ENCODE measurements at places on chromosomes 2 and 18.

DNA sequence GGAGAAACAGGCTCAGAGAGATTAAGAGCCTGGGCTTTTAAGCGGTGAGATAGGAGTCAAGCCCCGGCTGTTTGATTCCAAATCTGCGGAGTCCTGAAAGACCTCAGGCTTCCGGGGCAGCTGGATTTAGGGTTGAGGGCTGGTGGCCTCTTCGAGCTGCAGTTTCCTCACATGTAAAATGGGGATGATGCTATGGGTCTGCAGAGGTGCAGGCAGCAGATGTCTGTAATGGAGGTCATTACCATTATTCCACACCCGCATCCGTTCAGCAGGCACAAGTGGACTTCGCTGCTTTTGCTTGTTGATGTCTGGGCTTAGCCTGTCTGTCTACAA, 175.6 kb upstream of the HS6ST1 start:
- no peak for DNase-seq

- no peak for DNase-seq
These were observed 26.3 kb downstream of the TUBB6 start for GRCh38 chr18:12334366-12334808.

- no peak for DNase-seq
These were observed 6.6 kb upstream of the GULP1 start for GRCh38 chr2:188285049-188285448.

- no peak for DNase-seq
These were observed 103.5 kb downstream of the TPO start for GRCh38 chr2:1516798-1517060.

DNA sequence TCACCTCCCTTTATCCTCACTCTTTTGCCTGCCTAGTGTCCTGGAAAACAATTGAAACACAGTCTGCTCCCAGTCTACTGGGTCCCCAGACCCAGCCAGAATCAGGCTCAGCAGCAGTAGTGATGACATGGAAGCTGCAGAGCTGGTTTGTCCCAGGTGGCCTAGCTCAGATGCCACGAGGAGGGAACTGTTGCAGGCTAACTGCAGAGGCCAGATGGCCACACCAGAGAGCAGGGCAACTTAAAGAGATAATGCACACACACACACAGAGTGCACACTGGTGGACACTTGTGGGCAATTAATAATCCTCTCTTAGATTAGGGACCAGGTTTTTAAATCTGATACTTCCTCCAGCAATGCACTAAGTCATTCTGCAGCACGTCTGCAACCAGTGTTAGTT, 42.4 kb downstream of the GYPC start:
- DNase-seq = no peak

GRCh38 chr2:189409647-189410046, 31.6 kb upstream of the WDR75 start:
- no peak for DNase-seq

GRCh38 chr18:46387441-46388131, 269.4 kb downstream of the LOXHD1 start:
- DNase-seq = no peak

DNA sequence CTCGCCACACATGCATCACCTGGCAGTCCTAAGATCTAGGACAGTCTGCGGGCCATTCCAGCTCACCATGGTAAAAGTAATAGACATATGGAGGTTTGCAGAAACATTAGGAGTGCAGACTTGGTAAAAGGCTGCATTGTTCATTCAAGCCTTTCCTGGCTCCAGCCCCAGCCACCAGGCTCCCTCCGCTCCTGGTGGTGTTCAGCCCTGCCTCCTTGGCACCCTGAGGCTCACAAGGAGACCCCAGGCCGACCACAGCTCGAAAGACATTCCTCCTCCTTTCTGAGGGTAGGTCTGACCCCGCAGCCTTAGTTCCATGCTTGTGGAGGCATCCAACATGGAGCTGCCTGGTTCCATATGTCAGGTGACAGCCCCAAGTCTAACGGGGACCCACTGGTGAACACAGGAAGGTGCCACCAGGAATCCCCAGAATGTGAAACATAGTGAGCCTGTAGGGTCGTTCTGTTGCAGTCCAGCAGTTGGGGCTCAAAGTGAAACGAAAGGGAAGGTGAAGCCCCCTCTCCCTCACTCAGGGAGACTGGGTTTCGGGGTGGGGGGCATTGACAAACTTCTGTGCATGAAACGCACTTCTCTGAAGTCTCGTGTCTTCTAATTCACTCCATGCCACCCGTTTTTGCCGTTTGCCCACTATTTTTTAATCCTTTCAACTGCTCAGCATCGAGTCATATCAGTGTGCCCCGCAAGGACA, 5.0 kb upstream of the SP100 start:
- DNase-seq = no peak

DNA sequence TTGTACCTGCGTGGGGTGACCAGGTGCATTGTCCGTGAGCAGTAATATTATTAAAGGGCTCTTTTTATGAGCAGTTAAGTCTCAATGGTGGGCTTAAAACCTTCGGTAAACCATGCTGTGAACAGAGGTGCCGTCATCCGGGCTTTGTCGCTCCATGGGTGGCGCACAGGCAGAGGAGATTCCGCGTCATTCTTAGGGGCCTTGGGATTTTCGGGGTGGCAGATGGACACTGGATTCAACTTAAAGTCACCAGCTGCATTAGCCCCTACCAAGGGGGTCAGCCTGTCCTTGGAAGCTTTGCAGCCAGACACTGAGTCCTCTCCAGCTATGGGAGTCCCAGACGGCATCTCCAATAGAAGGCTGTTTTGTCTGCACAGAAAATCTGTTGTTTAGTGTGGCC, 107.7 kb downstream of the NFATC1 start:
- DNase-seq = no peak

- no peak for DNase-seq
These were observed 14.2 kb downstream of the STK39 start for GRCh38 chr2:168233166-168233565.

DNA sequence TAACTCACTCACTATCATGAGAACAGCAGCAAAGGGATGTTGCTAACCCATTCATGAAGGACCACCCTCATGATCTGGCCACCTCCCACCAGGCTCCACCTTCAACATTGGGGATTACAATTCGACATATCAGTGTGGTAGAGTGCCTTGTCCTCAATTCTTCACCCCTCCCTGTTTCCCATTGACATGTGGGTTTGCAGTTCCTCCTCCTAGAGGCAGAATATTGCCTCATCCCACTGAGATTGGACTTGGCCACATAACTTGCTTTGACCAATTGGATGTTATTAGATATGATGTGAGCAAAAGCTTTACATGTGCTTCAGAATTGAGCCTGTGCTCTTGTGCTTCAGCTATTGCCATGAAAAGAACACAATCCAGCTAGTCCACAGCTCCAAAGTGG, 217.0 kb upstream of the CXCR4 start:
- DNase-seq = no peak

DNA sequence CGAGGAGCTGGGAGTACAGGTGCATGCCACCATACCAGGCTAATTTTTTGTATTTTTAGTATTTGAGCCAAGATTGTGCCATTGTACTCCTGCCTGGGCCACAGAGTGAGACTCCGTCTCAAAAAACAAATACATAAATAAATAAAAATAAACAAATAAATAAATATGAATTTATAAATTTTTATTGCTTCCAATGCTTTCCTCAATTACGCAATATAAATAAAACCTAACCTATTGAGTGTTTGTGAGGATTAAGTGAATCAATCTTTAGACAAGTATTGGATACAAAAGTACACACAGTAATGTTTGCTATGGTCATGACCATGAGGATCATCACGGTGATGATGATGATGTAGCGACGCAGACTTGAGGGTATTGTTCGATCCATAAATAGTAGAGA, 257.4 kb downstream of the ASXL3 start:
- DNase-seq = no peak

GRCh38 chr2:149271575-149271974, 58.8 kb upstream of the LYPD6 start:
- DNase-seq = no peak

- DNase-seq = no peak
These were observed 64.5 kb upstream of the FAM124B start for GRCh38 chr2:224466304-224466895.

- no peak for DNase-seq
These were observed 558 bp upstream of the CEP192 start for GRCh38 chr18:12990641-12990966.

DNA sequence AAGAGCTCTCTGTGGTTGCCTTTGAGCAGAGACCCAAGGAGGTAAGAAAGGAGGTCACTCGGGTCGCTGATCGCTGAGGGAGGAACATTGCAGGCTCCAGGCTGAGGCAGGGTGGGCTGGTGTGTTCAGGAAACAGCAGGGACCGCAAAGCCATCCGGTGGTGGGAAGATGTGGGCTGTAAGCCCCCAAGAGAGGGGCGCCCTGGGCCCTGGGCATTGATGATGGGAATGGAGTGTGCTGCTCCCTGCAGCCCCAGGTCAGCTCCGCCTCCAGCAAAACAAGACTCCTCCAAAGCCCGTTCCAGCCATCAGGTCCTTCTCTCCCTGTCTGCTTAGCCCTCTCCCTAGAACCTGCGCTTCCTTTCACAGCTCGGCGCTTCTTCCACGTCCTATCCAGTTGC, 229.7 kb downstream of the KLHL29 start:
- DNase-seq = no peak

DNA sequence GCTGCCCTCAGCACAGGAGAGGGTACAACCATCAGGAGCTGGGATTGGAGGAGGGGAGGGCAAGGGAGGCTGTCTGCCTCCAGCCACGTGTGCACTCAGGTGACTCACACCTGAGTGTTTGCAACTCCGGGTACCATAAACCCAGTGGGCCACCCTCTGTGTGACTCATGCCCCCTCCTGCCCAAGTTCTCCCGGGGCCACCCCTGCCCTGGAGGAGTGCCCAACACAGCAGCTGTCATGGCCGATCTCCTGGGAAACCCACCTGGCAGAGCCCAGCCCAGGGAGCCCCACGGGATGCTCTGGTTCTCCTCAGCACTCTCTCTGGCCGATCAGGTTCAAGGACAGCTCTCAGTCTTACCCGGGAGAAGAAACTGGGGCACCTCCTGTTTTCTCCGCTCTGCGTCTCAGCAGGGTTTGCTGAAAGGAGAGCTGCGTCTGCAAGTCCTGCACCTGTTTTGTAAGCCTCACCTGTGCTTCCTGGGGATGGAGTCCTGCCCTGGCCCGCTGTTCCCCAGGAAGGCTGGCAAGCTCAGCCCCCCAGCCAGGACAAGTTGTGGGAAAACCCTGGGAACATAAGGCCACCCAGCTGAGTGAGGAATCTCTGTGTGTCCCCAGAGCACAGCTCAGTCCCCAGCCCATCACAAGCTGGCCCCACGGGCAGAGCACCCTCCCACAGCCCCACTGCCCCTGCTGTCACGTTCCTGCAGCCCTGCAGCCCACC, 44.0 kb upstream of the UBE2F start:
- peak; percentile 32 for DNase-seq

GRCh38 chr2:80238692-80239469, 65.7 kb downstream of the LRRTM1 start:
- no peak for DNase-seq

DNA sequence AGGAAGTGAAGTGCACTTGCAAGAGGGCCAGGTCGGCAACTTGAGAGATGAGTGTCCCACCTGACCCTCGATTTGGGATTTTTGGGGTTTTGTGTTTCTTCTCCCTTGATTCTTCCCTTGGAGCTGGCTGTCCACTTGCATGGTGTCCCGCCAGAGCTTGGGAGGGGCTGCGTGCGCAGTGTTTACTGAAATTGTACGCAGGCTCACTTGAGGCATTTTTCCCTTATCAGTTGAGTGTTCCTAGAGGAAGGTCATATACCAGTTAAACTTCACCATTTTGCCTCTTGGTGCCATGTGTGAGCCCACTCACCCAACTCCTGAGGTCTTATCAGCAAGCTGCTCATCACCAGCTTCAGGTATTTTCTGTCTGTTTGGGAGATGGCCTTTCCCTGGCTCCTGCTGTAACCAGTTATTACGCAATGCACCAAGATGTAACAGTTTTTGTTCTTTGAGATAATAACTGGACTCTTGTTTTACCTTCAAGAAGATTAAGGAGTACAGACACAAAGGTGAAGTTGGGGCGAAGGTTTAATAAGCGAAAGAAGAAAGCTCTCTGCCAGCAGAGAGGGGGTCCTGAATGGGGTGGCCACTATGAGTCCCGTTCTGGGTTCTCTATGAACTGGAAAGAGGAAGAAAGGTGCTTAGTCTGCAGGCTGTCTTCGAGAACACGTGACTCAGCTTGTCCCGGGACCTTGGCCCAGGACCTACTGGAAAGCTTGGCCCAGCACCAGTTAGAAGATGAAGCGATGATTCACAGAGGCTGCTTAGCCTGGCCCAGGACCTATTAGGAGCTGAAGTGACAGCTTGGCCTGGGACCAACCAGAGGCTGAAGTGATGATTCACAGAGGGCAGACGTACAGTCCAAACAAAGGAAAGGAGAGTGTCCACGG, 21.5 kb upstream of the TXNL4A start:
- no peak for DNase-seq

- no peak for DNase-seq
These were observed 198.1 kb downstream of the VAPA start for GRCh38 chr18:10111944-10112343.

- no peak for DNase-seq
These were observed 3.0 kb upstream of the INPP1 start for GRCh38 chr2:190340369-190340768.

DNA sequence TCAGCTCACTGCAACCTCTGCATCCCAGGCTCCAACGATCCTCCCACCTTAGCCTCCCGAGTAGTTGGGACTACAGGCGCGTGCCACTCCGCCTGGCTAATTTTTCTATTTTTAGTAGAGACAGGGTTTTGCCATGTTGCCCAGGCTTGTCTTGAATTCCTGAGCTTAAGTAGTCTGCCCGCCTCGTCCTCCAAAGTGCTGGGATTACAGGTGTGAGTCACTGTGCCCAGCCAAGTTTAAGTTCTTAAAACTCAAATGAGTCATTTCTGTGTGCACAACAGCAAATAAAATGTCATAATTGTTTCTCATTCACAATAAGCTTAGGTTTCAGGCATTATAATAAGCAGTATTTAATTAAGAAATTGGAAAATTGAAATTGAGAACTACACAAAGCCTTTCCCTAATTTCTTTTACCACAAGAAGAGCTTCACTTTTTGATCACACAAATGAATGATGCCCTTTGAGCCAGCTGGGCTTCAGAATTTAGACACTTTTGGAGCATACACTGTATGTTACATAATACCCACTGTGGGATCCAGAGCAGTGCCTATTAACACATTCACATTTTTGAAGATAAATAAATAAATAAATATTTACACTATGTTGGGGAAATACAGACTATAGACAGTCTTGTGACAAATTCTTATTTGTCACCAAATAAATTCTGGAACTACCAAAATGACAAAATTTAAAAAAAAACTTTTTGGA, 8.6 kb upstream of the ME2 start:
- DNase-seq = no peak
